ENCODE measurements at places on chromosomes 4 and X.

DNA sequence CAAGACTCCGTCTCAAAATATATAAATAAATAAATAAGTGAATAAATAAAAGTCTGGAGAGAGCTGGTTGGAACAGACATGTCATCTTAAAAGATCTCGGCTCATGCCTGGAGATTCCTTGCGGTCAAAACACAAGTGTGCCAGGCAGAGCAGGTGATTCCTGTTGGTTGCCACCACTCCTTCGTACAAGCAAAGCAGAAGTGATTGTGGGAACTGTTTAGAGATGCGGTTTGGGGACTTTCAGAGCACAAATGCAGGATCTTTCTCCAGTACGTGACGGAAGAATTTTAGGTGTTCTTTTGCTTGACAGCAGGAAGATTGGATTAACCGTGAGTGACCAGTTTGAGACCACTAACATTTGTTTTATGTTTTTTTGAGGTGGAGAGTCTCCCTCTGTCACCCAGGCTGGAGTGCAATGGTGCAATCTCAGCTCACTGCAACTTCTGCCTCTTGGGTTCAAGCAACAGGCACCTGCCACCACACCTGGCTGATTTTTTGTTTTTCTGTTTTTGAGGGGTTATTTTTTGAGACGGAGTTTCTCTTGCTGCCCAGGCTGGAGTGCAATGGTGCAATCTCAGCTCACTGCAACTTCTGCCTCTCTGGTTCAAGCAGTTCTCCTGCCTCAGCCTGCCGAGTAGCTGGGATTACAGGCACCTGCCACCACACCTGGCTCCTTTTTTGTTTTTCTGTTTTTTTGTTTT is 2.8 kb upstream of the CRLF2 start:
- DNase-seq: no peak

DNA sequence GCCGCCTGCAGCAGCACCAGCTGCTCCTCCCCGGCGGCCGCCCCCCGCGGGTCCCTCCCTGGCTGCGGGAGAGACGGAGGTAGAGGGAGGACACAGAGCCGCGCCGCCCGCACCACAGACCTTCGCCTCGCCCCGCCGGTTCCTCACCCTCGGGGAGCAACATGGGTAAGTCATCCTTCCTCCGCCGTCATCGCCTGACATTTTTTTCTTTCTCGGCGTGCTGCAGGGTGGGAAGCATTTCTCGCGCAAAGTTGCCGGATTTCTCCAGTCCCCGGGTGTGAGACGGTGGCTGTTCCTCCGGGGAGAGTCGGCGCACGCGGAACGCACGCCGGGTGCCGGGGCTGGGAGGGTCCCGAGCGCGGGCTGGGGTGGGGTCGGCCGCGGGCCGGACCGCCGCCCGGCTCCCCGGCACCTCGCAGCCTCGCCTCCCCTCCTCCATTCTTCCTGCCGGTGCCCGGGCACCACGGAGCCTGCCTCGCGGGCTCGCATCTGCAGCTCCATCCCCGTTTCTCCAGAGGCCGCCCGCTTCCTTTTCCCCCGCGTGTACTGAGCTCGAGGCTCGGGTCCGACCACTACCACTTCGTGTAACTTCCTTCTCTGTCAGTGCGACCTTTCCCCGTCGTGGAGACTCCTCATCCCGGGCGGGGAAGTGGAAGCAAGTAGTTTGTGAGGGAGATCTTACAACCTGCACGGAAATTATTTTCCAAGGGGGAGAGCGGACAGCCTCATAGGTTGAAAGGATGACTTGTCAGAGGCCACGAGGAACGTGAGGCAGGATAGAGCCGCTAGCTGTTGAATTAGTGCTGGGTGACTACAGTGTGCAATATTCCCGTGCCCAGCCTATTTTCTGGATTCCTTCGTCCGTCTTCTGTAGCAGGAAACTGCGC is 464 bp downstream of the RAP1GDS1 start:
- DNase-seq: peak; percentile 22

DNA sequence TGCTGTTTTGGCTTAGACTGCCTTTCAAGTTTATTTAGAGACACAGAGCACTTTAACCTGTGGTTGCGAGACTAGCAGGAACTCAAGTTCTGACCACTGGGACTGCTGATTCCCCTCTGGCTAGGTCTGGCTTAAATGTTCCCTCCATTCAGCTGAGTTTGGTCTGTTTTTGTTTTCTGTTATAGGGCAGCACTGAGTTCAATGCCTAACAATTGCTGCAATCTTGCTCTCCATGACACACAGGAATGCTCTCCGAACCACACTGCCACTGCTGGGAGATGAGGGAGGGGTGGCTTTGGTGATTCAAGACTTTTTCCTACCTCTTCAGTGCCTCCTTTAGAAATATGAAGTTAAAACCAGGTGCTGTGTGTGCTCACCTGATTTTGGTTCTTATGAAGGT is 106.3 kb upstream of the EOLA2 start:
- no peak for DNase-seq

GRCh38 chr4:15438939-15439524 is 11.2 kb downstream of the C1QTNF7 start:
- DNase-seq: no peak

DNA sequence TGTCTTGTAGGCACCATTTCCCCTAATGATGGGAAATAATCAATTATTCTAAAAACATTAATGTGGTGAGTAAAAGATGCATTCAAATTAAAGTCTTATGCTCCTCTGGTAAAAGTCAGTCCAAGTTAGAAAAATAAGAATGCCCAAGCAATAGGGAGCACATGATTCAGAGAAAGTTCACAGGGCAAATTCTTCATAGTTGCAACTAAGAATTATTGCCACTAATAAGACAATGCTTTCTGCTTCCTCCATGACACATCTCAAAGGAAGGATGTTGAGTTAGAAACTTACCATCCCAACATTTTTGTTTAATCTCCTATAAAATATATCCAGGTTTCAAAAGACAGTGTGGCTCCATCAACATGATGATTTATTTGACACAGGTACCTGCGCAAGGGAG is 26.3 kb downstream of the PHOX2B start:
- no peak for DNase-seq

GRCh38 chr4:7831330-7831729 is 108.3 kb downstream of the AFAP1 start:
- DNase-seq: peak; percentile 74

DNA sequence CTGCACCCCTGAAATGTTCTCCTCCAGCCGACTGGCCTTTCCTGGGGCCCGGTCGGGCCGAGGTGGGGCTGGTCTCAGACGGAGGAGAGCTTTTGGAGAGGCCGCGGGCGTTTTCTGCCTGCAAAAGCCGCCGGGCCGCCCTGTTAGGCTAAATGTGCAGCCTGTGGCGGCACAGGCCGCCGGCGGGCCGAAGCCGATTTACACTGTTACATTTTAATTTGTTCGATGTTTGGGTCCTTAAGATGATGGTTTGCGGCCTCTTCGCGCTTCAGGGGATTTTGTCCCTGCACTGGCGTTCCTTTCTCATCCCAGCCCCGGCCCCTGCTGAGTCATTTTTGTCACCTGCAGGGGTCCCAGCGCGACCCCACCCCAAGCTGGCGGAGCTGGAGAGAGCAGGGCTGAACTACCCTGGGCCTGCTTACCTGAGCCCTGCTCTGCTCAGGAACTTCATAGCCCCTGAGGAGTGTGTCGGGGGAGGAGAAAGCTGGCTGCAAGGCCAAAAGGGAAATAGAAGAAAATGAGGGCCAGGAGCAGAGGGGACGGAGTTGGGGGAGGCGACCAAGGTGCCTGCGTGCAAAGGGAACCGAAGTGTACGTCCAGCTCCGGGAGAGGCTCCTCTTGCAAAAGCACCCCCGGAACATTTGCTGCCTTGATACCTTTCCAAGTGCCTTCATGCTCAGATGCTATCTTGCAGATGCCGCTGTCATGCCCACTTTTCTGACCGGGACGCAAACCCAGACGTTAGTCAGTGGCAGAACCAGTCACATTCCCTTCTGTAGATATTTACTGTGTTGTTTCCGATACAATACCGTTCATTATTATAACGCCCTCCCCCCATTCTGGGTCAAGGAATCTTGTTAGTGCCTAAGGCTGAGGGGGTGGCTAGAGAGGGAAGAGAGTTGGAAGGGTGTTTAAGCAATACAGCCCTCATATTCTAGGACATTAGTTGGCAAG is 977 bp upstream of the RBBP7 start:
- DNase-seq: no peak

GRCh38 chr4:71473541-71474240 is 134.9 kb downstream of the SLC4A4 start:
- DNase-seq: no peak

GRCh38 chr4:100082852-100083251 is 107.4 kb downstream of the DDIT4L start:
- peak; percentile 15 for DNase-seq

DNA sequence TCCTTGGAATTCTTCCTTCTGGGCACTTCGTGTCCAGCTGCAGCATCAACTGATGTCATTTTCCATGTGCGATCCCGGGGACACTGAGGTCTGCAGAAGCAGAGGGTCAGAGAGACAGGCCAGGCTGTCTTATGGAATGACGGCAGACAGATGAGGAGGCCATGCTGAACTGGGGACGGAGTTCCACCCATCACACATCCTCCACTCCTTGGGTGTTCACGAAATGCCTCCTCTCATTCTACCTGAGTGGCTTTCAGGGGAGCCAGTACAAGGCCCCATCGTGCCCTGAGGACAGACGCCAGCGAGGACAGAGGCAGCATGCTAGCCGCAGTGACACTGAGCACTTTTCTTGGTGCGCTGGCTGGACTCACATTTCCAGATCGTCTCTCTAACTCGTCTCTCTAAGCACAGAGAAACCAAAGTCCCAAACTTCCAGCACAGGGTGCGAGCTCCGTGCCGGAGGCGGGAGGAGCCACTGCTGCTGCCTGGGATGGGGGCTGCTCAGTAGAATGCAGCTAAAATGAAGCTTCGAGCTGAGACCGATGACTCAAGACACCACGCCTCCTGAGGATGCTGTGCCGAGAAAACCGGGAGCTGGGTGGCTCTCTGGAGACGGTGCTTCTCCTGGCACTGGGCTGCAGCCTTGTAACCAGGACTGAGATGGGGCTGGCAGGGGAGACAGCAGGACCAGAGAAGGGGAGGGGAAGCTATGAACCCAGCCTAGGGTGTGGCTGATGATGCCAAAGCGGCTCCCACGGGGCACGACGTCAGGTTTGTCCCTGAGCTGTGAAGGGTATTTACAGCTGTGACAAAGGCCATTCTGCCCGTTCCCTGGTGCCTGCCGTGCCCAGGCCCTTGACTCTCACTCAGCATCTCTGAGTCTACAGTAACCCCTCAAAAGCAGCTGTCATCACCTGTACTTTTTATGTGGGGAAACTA is 8.2 kb downstream of the ABLIM2 start:
- DNase-seq: no peak

GRCh38 chr4:22486276-22486675 is 29.6 kb downstream of the ADGRA3 start:
- no peak for DNase-seq

DNA sequence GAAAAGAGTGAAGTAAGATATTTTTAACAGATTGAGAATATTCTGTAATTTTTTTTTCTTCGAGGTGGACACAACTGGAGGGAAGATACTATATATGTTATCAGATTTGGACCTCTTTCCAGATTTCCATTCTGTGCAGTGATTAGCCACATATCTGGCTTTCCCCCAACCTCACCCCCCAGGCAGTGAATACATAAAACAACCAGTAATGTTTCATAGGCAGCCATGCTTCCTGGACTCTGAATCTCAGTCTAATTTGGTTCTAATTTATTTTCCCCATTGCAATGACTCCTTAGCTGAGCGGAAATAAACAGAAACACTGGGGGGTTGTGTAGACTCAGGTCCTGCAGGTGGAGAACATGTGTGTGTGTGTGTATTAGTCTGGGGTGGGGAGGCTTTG is 226.5 kb downstream of the FBXW7 start:
- DNase-seq: no peak

- DNase-seq: no peak
These were observed 141.6 kb downstream of the AASDH start for GRCh38 chr4:56245547-56246232.

DNA sequence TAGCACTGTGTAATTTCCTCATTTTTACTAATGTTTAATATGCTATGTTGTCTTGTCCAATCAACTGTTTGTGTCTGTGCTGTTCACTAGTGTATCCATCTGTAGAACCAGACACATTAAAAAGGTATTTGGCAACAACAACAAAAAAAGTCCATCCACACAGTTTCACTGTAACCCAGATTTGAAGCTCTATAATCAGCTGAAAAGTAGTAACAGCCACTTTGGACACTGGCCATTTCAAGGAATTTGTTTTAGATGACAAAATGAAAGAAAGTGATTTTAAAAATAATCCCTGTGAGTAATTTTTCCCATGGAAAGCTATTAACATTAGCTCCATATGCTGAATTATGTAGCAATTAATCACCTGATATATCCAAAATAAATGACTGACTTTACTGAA is 2.2 kb upstream of the FBXL5 start:
- no peak for DNase-seq

DNA sequence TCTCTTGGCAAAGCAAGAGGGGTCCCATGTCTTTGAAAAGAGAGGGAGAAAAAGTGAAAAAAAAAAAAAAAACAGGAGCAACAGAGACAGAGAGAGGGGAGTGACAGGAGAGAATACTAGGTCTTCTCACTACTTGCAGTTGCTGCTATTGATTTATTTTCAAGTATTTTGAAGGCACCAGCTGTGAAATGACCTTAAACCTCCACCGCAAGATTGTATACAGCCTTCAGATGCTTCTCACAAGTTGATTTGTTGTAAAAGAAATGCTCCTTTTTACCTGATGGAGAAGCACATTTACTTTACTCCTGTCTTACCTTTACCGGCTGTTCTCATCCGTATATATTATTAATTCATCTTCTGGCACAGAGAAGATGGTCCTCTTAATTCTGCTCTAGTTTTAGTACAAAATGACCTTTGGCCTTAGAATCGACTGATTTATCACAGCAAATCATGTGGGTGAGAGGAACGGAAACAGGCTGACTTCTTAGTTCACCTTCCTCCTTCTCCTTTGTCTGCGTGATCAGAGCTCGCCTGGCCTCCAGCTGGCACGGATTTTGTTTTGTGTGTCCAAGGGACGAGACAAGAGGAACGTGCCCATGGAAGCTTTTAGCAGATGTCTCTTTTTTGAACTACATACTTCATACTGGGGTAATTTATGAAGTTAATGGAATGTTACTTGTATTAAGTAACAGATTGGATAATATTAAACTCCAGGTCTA is 82.4 kb upstream of the PACRGL start:
- DNase-seq: no peak

DNA sequence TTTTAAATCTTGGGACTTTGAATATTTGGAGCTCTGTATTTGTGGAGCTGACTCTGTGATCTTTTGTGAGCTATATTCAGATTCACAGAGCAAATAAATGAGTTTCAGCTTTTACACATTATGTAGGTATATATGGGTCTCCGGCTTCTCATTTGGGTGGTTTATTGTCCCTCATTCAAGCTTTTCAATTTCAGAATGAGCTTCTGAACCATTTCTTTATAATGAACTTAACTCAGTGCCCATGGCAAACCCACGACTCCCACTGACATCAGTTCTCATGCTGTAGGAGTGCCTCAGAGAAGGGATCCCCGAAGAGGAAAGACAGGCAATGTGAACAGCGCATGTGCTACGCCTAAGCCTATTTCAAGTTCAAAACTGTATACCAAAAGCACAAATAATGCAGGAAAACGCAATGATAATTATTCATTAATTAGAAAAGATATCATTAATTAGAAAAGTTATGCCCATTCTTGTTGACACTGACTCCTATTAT is 156.6 kb downstream of the DCTD start:
- DNase-seq: no peak

All from activated CD4-positive, alpha-beta T cell treated with anti-CD3 and anti-CD28 coated beads, Interleukin-2, Interleukin-4, amounts not matched to agents 100 ng/mL and 50 ng/mL, durations not matched to agents 16 hours and 8 hours (primary cell).